ENCODE measurements at places on chromosomes 2 and 18.

DNA sequence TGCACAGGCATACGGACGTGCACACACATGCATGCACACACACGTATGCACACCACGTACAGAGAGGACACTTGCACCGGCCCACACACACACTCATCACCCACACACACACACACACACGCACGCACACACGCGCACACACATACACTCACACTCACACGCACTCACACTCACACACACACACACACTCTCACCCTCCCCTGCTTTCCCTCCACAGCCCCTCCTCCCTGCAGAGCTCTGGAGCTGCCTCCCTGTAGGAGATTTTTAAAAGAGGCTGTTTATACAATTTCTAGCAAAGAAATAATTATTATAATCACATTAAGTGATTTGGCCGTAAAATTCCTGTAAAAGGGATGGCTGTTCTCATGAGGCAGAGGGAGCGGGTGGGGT lies 36.5 kb upstream of the SNED1 start:
- no peak for DNase-seq

GRCh38 chr18:22469061-22469734 lies 51.5 kb upstream of the CTAGE1 start:
- DNase-seq = no peak

- DNase-seq = peak; percentile 19
Observed at GRCh38 chr2:190766595-190766994, 114.0 kb upstream of the GLS start.

DNA sequence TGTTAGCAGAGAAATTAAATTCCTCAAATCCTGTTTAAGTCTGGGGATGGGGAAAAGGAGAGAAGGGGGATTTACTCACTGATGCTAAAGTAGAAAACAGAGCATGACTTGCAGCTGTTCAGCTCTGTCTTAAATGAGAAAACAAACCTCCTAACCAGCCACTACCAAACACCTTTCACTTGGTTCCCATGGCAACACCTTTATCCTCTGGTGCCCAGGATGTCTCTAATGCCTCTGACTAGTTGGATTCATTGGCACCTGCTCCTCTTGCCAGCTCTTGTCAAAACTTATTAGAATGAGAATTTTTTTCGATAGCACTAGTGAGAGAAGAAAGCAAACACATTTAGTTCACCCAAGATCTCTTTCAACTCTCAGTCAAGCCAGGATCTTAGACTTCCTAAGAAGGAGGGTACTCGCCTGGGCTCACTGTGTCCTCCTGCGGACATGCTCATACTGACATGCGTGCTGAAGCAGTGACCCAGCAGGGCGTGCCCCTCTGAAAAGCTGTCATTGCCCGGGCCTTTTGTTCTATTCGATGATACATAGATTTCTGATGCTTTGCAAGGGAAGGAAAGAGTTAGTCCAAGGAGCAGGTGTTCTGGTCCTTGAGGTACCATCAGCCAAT lies 656.0 kb upstream of the CELF4 start:
- no peak for DNase-seq

- no peak for DNase-seq
Observed at GRCh38 chr2:152309352-152310214, 25.4 kb upstream of the FMNL2 start.

DNA sequence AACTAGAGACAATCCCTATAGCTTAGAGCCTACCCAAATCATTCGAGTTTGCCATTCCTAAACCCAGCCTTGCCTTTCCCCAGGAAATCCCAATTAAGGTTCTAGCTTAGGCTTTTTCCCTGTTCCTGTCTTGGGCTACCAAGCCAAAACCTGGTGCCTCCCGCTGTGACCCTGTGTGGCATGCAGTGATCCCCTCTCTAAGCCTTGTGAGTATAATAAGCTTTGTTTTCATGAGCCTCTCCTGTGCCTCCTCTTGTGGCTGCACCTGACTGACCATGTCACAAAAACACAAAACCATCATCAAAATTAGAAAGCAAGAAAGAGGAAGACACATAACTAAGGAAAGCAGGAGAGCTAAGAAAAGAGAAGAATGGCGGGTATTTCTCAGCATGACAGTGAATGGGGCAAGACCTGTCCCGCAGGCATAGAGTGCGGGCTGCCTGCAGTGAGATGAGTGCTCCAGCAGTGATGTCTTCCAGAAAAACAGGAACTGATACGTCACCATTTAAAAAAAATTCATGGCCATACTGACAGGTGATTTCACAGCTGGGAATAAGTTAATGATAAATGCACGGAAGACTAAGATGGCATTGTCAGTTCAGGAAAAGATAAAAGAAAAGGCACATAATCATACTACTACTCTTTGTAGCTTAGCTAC lies 9.2 kb upstream of the PAIP2B start:
- DNase-seq = no peak

DNA sequence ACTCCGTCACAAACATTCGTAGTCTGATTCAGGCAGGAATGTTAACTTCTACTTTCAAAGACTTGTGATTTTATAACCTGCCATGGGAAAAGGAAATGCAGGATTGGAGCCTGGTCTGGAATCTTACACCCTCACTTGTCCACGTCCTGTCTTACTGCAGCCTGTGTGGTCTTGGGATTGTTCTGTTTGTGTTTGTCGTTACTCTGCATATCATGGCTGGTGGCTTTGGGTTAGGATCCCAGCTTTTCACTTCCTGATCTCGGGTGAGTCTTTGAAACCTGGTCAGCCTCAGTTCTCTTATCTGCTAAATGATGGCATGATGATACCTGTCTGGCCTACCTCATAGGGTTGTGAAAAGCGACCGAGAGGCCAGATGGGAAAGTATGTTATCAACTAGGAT lies 34.6 kb downstream of the SH3BP4 start:
- no peak for DNase-seq

GRCh38 chr2:98242003-98242402 lies 104.3 kb upstream of the CNGA3 start:
- no peak for DNase-seq

- DNase-seq = peak; percentile 25
Observed at GRCh38 chr2:238777369-238778067, 70.4 kb upstream of the TWIST2 start.

DNA sequence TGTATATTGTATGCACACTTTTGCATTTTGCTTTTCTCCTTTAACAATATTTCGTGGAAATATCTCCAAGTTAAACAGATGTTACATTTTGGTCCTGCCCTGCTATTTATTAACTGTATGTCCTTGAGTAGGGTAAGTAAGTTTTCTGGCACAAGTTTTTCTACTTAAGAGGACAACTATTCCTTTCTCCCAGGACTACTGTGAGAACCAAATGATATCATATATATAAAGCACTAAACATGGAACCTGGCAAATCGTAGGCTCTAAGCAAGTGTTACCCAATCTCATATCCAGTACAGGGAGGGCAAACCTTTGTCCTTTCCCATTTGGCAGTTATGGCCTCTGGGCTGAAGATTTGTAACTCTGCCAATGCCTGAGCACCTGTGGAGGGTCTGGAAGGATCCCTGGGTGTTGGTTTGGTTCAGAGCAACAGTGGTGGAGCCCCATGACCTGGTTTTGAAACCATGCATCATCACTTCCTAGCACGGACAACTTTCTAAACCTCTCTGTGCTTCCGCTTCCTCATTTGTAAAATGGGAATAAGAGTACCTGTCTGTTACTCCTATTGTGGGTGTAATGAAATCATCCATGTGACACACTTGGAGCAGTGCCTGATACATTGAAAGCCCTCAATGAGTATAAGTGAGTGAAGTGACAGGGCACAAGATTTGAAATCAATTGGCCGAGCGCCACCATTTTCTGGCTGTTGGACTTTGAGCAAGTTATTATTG lies 28.3 kb upstream of the ICOS start:
- DNase-seq = no peak

DNA sequence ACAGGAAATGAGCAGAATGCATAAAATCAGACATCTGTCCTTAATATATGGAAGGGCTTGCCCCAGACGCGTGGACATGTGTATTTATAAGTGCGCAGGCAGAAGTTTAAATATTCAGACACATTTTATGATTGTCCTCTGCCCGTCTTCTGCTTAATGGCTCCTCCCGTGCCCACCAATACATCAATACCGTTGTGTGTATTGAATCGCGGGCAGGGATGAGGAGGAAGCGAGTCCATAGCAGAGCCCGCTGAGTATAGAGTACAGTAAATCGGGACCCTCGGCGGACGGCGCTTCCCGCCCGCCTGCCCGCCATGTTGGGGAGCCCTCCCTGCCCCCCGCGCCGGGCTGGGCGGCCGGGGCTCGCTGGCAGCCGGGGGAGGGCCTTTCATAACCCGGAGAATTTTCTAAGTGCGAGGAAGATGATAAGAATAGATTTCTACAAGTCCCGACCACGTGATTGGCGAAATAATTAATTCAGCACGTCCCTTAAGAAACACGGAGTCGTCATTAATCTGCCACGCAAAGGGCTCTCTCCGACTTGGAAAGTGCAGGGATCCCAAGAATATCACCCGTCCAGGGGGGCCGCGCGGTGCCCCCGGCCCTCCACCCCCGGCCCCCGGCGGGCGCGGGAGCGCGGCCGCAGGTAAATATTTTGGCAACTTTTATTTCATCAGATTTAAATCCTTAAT lies at the start of gene HOXD3:
TSS of gene HOXD3 (plus strand) at position 501 of the 692 bp plus-strand sequence. CDS start 11,808 bp downstream, outside the sequence.
- no peak for DNase-seq

DNA sequence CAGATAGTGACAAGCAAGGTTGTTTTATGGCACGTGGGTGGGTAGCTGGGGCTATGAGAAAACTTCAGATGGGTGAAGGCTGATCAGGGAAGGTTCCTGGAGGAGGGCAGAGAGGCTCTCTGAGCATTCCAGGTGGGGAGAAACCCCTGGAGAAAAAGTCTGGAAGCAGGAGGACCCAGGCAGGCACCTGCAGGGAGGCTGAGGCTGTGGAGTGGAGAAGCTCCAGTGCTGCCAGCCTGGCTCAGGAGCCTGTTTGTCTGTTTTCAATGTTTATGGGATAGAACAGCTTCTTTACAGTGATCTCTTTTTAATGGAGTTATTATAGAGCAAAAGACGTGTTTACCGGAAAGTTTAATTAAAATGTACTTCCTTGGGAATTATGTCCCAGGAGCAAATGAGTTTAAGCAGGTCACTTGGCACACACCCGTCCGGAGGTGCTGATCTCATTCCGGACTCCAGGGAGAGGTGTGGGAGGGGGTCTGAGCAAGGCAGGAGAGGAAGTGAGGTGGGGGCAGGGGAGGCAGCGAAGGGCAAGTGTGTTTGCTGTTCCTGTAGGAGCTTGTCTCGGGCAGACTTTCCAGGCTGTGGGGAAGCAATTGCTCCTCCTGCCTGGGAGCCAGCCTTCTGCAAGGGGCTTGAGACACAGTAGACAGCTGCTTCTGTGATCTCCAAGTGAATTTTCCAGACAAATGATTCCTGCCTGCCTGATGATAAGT lies 239.5 kb downstream of the MYCN start:
- no peak for DNase-seq

Data from AML-193 (cell line).